Hypothalamus (tissue), 51 donors: ENCODE measurements at places on chromosomes 5 and 9.

DNA sequence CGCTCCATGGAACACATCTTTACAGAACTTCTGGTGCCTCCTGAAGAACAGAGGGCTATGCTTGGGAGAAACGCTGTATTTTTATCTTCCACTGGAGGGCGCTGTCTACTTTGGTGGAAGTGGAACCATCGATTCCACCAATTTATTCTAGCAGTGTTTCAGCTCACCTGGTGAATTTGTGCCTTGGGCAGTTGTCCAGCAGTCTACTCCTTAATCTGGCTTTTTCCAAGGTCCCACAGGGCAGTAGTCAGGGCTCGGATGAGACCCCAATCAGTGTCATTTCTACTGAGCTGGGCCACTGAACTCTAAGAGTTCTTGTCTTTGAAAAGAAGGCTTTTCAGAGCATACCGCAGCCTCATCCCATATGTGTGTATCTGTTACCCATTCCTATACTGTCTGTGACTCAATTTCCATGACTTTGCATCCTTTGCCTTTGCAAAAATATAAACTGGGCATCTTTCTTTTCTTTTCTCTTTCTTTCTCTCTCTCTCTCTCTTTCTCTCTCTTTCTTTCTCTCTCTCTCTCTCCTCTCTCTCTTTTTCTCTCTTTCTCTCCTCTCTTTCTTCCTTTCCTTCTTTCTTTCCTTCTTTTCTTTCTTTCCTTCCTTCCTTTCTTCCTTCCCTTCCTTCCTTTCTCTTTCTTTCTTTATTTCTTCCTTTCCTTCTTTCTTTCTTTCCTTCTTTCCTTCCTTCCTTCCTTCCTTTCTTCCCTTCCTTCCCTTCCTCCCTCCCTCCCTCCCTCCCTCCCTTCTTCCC is 138.4 kb upstream of the ZNF618 start:
- DNase-seq: peak; percentile 6

GRCh38 chr9:131402073-131402472 is 8.2 kb downstream of the PRRC2B start:
- no peak for DNase-seq

GRCh38 chr9:84828046-84828445 is 158.5 kb downstream of the NTRK2 start:
- no peak for DNase-seq

DNA sequence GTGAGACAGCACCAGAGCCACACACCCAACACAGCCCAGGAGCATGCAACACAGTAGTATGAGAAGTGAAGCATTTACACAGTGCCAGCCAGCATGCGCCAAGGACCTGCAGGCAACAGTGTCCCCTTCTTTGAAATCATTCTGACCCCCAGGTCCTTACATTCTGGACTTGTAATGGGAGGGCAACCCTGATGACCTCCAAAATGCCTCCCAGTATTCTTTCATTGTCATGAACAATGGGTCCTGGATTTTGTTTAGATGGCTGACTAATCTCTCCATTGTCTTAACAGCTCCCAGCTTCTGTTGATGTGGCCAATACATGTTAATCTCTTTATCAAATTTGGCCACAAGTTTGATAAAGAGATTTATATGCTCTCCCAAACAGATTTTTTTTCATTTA is 417.1 kb downstream of the DMRTA1 start:
- no peak for DNase-seq

DNA sequence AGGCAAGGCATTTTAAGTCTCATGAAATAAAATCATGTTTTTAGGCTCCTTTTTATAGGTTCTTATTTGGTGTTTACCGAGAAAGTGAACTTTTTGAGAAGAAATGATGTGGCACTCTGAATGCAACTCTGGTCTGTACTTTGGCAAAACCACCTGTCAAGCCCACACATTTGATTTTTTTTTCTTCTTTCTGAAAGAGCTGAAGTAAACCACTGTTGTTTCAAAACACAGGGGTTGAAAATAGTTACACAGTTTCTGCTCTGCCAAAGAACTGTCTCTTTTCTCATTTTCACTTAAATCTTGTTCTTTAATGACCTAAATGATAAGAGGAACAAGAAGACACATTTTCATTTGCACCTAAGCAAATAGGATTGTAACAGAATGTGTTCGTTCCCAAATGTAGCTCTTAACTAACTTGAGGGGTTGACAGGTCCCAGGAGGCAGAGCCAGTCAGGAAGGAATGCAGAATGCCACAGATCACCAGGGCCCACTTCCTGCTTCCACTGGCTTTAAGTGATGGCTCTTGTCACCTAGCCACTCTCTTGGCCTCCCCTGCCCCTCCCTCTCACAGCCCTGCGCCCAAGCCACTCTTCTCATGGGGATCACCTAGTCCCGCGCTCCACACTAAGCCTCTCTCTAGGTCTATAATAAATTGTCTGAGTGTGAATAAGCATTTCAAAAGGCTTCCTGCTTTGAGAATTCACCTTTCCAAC is 47.3 kb downstream of the MED27 start:
- DNase-seq: no peak

GRCh38 chr5:6723122-6723815 is 10.0 kb downstream of the TENT4A start:
- no peak for DNase-seq

DNA sequence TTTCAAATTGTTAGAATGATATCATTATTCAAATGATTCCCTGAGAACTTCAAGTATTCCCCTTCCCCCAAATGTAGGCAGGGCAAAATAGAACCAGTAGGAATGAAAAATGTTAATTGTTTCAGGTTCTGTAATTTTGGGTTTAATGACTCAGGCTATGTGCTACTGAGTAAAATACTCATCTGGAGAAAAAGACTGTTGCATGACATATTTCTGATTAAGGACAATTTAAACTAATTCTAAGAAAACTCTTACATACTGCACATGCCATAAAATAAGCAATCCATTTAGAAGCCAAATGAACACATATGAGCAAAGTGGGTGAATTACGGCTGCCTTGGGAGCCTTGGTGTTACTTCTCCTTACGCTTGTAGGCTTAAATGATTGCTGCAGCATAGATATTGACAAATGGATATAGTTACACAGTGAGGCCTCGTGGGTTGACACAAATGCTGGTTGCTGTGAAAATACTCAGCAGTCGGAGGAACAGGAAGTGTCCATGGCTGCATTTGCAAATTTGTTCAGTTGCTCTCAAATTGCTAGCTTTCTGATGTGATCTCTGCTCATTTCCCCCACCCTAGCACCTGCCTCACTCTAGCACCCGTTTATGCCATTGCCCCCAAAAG is 174.9 kb upstream of the DMAC1 start:
- no peak for DNase-seq

DNA sequence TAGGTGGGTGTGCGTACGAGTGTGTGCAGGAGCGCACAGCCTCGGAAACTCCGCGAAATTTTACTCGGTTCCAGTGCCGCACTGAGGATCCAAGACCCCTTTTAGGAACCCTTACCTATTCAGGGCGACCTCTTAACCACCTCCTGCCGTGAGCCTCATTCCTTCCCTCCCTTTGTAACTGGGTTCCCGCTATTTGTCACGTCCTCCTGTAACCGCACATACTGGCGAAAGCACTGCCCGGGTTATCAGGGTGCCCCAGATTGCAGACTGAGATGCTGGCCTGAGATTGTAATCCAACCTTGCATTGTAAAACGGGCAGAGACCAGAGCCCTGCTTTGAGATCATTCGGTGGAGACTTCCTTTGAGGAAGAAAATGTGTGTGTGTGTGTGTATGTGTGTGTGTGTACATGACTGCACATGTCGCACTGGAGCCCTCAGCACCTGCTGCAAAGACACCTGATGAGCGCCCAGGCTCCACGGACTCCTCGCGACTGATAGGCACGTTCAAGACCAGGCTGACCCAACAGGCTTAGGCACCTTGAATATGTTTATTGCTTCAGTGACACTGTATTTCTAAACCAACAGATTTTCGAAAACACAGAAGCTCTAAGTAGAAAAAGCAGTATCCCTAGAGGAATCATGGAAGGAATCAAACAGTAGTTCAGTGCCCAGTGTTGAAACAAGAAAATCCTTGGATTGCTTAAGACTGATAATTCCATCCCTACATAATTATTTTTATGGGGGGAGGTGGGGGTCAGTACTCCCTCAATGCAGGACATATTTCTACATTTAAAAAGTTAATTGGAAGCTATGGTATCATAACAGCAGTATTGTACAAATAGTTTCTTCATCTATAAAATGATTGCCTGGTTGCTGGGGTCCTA is 86.5 kb upstream of the TNFAIP8 start:
- no peak for DNase-seq

GRCh38 chr5:93034621-93035590 is 546.1 kb downstream of the NR2F1-AS1 start:
- no peak for DNase-seq

- no peak for DNase-seq
Observed at GRCh38 chr5:118461436-118461835, 526.9 kb downstream of the DTWD2 start.

- DNase-seq: no peak
Observed at GRCh38 chr5:145090115-145090514, 745.0 kb downstream of the PRELID2 start.

- no peak for DNase-seq
Observed at GRCh38 chr9:11755951-11756350, 937.2 kb upstream of the TYRP1 start.

GRCh38 chr5:119286511-119287488 is 69.0 kb upstream of the TNFAIP8 start:
- DNase-seq: no peak

DNA sequence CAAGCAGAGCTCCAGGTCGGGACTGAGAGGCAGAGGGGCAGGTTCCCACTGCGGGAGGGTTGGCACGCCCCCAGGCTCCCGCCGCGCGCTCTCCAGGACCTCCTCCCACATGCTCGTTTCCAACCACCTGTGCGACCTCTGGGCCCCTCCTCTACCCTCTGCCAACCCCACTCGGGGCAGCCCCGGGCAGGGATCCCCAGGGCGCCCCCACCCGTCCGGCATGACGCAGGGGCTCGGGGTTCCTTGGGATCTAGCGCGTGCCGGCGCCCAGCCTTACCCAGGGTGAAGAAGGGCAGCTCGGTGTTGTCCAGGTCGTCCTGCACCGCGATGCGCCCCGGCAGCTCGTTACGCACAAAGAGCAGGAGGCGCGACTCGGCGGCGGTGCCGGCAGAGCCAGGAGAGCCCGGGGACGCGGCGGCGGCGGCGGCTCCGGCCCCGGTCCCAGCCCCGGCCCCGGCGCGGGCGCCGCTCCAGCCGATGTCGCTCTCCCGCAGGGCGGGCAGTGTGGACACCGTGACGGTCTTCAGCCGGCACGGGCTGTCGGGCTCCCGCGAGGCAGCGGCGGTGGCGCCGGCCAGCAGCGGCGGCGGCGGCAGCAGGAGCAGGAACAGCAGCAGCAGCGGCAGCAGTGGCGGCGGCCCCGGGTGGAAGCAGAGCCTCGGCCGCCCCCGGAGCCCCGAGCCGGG is 494 bp downstream of the ASTN2 start:
- DNase-seq: peak; percentile 54

- DNase-seq: no peak
Observed at GRCh38 chr5:128156521-128156920, 73.0 kb downstream of the SLC12A2 start.

DNA sequence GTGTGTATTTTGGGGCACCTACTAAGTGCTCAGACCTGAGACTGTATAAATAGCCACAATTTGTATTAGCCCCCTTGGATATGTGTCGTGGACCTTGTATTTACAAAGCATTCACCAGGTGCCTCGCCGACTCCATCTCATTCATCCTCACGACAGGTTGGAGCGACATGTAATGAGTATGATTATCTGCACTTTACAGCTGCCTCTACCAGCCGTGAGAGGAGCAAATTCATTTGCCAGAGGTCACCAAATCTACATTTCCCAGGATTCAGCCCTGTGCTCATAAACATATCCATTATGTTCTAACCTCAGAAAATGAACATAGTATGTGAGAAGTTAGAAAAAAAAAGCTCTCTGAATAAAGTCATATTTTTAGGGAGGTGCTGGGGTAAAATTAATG is 167.4 kb downstream of the ZDHHC21 start:
- no peak for DNase-seq

- DNase-seq: no peak
Observed at GRCh38 chr9:127313042-127313560, 48.5 kb downstream of the GARNL3 start.

DNA sequence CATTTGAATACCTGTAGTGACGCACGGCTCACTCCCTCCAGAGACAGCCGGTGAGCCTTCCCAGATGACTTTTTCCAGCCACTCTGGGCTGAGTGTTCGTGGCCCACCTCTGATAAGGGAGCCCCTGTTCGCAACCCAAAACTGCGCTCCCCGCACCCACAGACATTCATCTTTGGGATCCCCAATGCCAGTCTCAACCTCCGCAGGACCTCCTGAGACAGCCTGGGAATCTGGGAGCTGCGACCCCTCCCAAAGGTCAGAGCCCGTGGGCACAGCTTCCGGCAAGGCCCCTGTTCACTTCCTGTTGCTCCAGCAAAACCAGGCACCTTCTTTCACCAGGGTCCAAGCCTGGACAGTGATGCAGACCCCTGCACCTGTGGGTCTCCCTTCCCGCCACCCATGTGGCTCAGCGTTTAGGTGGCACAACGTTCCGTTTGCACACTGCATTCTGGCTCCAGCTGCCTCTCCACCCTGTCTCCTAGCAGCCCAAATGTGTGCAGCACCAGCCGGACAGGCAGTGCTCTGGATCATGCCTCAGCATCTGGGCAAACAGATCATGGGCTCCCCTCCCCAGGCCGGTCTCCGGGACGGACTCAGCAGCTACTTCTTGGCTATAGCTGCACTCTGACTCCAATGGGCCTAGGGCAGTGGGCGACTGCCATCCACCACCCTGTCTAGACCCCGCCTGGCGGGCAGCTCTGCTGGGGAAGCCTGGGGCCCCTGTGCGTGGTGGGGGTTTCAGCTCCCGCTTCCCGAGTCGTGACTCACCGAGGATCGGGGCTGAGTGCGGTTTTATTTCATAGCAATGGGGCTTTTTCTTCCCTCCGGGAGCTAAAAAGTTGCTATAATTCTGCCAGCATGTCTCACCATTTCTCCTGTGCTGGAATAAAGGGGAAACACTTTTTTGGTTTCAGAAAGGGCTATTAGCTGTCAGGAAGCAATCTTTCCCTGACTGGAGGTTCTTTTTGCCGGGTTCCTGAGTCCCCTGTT is 156.0 kb downstream of the OLFM1 start:
- no peak for DNase-seq

DNA sequence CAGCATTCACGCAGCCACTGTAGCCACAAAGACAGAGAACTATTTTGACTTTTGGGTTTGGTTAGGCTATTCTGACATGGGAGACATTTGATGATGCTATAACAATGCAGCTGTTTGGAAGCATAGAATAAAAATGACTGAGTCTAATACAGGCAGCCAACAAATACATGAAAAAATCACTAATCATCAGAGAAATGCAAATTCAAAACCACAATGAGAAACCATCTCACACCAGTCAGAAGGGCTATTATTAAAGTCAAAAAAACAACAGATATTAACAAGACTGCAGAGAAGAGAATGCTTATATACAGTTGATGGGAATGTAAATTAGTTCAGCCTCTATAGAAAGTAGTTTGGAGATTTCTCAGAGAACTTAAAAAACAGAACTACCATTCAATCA is 107.1 kb upstream of the POC5 start:
- DNase-seq: no peak

GRCh38 chr5:65946198-65946745 is 19.9 kb downstream of the ERBIN start:
- DNase-seq: no peak

GRCh38 chr5:132238169-132238744 is 10.6 kb upstream of the P4HA2 start:
- no peak for DNase-seq
